ENCODE measurements at places on chromosomes 1 and 21.

- no peak for DNase-seq
Measured at GRCh38 chr21:38590449-38591217, 92.4 kb upstream of the ERG start.

DNA sequence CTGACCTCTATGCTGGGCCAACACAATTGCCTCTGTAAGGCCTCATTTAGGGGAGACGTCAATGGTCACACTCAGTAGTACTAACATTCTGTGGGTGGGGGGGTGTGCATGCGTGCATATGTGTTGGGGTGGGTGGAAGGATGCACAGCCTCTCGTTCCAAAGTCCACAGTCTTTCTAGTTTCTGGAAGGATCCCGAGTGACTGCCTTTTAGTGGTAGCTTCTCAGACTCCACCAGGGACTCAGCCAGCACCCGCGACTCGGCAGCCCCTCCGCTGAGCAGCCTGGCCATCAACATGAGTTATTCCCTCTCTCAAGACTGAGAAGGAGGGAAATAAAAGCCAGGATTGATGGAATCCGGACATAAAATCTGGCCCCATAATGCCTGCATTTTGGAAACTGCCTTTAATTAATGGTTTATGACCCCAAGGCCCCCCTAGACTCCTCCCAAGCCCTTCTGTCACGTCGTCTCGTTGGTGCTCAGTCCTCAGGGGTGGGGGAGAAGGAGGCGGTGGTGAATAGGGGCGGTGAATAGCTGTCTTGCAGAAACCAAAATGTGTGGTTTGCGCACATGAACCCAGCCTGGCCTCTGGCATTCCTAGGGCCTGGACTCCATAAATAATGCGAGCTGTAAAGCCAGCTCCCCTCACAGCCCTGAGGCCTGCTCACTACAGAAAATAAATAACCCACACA lies 65.1 kb upstream of the TMEM51 start:
- DNase-seq = no peak

DNA sequence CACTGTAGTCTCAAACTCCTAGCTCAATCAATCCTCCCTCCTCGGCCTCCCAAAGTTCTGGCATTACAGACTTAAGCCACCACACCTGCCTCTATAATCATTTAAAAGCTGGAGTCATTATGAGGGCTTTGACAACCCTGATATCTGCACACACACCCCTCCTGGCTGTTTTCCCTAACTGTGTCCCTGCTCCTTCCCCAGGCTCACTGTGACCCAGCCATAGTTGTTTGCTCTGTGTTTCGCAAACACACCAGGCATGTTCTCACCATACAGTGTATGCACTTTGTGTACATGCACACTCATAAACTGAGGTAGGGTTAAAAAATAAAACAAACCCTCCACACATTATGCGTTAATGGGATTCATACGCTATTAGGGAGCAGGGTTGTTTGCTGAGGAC lies 21.8 kb upstream of the IL20 start:
- DNase-seq = peak; percentile 6

DNA sequence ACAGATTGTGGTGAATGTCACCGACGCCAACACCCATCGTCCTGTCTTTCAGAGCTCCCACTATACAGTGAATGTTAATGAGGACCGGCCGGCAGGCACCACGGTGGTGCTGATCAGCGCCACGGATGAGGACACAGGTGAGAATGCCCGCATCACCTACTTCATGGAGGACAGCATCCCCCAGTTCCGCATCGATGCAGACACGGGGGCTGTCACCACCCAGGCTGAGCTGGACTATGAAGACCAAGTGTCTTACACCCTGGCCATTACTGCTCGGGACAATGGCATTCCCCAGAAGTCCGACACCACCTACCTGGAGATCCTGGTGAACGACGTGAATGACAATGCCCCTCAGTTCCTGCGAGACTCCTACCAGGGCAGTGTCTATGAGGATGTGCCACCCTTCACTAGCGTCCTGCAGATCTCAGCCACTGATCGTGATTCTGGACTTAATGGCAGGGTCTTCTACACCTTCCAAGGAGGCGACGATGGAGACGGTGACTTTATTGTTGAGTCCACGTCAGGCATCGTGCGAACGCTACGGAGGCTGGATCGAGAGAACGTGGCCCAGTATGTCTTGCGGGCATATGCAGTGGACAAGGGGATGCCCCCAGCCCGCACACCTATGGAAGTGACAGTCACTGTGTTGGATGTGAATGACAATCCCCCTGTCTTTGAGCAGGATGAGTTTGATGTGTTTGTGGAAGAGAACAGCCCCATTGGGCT lies 3.0 kb downstream of the CELSR2 start:
- no peak for DNase-seq

DNA sequence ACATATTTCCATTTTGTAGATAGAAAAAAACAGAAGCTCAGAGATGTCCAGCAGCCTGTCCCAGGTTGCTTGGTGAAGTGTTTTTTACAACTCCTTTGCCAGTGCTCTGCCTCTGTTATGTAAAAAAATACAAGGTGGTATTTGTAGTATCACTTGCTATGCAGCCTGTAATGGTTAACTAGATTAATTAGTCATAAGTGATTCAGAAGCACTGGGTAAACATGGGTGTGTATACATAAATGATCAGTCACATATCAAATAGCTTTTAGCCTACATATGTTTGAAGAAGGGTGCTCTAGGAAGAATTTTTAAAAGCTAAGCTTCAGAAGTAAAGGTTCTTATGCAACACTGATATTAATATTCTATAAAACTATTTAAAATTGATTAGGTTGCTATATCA lies 70.0 kb upstream of the MAGI3 start:
- no peak for DNase-seq

All from DMS153 (cell line).